Prostate gland (tissue), 2 donors: ENCODE measurements at places on chromosomes 1 and 21. TPM values are rescaled to one million over a fixed set of nuclear protein-coding genes. Genes with fewer than 3 reads are reported as not detected.

GRCh38 chr21:28235169-28235895 is 757.3 kb downstream of the LTN1 start:
- H3K27me3 ChIP-seq, result no peaks in the 10 kb centered on the region
- no peaks in the 10 kb centered on the region for H3K4me1 ChIP-seq
- no peak overlapping the region for H3K27ac ChIP-seq
- H3K4me3 ChIP-seq, result no peak overlapping the region
- no peaks in the 10 kb centered on the region for H3K36me3 ChIP-seq

DNA sequence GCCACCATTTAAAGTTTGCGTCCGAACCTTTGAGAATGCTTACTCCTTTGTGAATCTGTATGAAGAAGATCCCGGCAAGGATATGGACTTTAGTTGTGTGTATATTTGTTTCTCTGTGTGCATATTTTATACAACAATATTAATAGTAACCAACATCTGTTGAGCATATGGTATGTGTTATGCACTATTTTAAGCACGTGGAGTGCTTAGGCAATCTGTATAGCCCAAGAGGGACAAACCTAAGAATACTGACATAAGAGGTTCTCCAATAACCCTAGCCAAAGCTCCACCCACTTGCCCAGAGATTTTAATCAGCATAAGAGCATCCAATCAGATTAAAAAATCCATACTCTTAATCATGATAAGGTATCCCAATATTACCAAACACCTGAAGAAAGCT is 92.7 kb downstream of the MAB21L3 start:
- H3K27ac ChIP-seq, result peak overlapping the region; percentile 65
- H3K4me3 ChIP-seq, result no peak overlapping the region
- no peaks in the 10 kb centered on the region for H3K36me3 ChIP-seq
- no peaks in the 10 kb centered on the region for H3K27me3 ChIP-seq

DNA sequence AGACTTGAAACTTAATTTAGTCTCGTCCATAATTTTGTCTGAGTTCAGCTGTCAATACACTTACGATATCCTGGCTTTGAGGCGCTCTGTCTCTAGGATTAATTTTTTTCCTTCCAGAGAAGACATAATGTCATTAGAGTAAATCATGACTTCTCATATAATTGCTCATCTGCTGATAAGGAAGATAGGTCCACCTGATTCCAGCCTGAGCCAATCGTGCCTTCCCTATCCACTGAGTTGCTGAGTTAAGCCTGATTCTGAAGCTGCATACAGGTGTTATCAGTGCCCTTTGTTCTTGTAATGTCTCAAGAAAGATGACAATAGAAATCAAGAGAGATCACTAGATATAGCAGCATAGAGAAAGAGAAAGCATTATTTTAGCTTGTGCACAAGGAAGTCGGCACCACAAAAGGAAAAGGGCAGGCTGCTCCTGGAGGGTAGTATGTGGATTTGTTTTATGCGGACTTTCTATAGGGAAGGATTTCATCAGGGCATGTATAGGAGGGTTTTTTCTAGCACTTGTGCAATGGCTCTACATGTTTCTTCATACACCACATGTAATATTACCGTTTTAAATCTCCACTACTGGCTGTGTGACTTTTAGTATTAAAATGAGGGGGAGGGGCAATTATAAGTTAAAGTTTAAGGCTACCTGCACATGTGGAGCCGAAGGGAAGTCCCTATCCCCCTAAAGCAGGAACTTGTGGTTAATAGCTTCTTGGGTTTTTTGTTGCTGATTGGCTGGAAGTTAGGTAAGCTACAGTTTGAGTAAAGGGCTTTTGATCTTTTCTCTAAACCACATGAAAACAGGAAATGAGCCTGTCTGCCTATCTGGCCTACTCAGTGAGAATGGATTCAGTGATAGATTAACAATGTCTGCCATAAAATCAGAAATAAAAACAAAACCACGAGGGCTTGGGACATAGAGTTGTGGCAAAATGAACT is 133.4 kb downstream of the PLPPR5 start:
- no peak overlapping the region for H3K4me3 ChIP-seq
- H3K27me3 ChIP-seq, result no peaks in the 10 kb centered on the region
- H3K36me3 ChIP-seq, result no peaks in the 10 kb centered on the region
- H3K27ac ChIP-seq, result no peak overlapping the region

The RGS7 gene
- 1.3 TPM for total RNA-seq

DNA sequence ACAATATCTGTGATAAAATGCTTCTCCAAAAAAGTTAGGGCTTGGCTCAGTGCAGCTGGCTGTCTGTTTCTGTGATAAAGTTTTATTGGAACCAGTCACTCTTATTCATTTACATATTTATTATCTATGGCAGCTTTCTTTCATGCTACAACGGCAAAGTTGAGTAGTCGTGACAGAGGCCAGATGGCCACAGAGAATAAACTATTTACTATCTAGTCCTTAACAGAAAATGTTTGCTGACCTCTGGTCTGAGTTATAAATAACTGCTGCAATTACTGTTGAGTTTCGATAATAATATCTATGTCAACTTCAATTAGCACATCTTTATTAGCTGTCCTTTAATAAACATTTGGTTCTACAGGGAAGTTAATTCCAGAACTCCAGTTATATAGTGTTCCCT is 180.2 kb upstream of the RUNX1 start:
- no peak overlapping the region for H3K4me3 ChIP-seq
- H3K4me1 ChIP-seq, result no peaks in the 10 kb centered on the region
- no peak for DNase-seq
- H3K27me3 ChIP-seq, result no peaks in the 10 kb centered on the region
- H3K36me3 ChIP-seq, result no peaks in the 10 kb centered on the region

DNA sequence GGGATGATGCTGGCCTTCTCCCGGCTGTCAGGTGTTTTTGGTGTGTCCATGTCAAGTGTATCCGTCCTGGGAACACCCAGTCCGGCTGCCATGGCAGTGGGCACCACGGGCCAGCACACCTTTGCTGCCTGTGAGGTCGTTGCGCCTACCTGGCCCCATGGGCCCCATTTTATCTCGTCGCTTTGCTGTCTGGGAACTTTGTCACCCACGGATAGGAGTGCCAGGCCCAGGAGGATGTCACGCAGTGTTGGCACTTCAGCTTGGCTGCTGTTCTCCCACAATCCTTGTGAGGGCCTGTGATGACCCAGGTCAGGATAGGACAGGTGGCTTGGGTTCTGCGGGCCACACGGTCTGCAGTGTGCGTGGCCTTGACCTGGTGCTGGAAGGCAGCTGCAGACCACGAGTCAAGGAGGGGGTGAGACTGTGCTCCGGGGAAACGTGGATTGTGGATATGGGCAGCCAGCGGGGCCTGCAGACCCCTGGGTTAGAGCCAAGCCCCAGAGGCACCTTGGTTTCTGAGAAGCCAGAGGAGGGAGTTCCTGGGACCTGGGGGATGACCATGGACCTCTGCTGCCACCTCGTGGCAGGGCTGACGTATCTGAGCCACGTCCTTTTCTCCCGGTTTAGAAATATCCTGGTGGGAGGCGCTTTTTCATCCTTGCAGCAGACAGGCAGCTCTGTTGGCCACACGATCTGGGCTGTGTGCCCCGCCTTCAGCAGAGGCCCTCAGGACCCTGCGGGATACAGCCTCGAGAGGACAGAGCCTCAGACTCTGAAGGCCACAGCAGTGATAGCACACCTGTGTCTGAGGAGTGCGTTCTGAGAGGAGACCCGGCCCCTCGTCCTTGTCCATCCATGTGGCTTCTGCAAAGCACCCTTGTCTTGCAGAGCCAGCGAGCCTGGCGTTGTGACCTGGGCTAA is 161.1 kb upstream of the COL6A1 start:
- no peak overlapping the region for H3K27ac ChIP-seq
- H3K4me1 ChIP-seq, result no peaks in the 10 kb centered on the region
- peak; percentile 70 for DNase-seq
- no peak overlapping the region for H3K4me3 ChIP-seq
- H3K27me3 ChIP-seq, result peaks cover 3% of the 10 kb centered on the region

DNA sequence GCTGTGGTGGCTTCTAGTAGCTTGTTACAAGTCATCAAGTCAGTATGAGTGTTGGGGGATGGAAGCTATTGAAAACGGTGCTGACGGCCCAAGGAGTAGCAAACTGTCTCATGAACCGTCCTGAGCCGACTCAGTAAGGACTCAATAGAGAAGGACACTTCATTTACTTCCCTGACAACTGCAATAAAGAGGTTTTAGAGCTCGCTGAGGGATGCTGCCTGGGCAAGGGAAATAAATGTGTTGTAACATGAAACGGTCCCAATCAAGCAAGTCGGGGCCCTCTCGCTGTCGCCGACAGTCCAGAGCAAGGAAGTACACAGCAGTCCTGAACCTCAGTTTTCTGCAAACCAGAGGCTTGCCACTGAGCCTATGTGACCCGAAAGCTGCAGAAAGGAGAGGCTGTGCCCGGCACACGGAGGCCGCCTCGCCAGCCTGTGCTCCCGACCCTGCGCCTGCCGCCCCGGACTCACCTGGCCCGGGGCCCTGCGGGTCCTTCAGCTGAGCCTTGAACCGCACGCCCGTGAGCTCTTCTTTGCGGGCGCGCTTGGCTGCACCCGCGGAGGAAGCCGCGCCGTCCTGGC is 423 bp downstream of the URB1 start:
- H3K27ac ChIP-seq, result peak overlapping the region; percentile 88
- peaks cover 10% of the 10 kb centered on the region for H3K4me1 ChIP-seq
